ENCODE measurements at places on chromosomes 3 and 15.

- DNase-seq = no peak
These were observed 779.5 kb downstream of the ROBO1 start for GRCh38 chr3:78988324-78988723.

DNA sequence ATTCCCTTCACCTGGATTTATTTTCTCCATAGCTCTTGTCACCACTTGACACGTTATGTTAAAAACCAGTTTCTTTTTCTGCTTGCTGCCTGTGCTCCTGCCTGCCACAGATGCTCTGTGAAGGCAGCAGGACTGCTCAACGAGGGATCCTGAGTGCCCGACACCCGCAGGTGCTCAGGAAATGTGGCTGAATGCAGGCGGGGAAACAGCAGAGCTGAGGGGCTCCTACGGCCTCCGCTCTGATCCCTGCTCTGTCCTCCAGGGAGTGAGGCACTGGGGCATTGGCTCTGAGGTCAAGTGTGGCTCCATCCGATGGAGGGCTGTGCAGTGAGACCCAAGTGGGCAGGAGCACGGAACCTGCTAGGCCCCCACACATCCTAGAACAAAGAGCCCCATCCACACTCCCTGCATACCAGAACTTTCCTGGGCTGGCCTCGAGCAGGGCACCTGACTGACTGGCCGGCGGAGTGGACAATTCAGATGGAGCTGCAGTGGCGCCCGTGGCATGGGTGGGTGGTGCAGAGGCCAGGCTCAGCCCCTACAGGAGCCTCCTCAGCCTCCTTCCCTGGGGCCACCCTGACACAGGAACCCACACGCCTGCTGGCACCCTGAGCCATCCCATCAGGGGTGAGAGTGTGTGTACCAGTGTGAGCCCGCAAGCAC is 27.9 kb downstream of the IQSEC1 start:
- DNase-seq = no peak

GRCh38 chr15:63573533-63573932 is 23.7 kb upstream of the FBXL22 start:
- no peak for DNase-seq

DNA sequence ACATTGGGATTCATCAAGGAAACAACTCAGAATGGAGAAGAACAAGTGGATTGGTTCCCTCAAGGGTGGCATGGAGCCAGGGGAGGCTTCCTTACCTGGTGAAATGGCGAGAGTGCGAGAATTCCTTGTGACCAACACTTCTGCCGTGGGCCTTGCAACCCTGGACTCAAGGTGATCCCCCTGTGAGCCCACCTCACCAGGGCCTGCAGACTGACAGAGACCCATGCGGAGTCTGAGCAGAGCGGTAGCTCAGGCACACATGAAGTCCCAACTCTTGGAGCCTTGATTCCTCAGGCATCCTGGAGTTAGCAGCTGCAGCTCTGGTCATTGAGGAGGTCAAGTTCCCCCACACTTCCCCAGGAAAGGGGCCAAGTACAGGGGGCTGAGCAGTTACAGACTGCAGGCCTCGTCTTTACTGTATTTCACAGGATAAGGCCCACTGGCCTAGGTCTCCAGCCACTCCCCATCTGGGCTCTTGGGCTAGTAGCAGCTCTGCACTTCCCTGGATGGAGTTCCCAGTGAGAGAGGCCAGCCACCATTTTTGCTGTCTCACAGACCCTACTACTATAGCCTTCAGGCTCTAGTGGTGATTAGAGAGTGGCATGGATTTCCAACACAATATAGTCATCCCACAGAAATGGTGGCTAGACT is 269.5 kb upstream of the DCBLD2 start:
- no peak for DNase-seq

DNA sequence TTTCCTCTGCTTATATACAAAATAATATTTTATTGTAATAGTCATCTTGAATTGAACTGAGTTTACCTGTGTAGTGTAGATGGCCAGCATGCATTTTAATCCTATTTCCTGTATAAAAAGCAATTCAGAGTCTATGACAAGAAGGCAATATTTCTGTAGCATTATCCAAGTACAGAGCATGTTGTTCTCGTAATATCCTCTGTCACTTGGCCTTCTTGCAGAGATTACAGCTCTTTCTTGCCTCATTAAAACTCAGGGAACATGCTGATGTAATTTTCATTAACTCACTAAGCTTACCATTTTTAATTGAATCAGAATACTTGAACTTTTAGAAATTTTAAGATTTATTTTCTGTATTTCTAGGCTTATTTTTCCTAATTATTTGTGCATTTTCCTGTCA is 203.3 kb upstream of the AGTR1 start:
- DNase-seq = no peak

DNA sequence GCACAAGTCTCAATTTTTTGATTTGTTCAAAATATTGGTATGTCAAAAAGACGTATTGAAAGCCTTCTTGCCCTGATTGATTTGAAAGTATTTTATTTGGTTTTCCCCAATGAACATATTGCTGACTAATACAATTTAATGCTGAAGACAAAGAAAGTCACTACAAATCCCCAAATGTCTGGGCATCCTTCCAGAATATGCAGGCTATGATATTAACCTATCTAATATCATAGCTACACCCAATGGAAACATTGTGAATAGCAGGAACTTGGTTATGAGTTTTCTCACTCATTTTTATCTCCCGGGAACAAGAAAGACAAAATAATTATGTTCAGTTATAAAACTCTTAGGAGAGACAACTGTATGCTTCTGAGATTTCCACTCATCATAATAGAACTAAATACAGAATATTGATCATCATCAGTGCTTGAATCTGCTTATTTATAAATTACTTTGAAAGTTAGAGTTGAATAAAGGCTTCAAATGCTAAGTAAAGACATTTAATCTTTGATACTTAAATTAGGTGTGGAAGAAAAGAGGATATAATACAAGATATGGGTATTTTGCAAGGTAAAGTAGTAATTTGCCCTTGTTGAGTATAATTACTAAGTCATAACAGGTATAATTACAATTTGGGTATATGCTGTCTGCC is 483.9 kb downstream of the RBMS3 start:
- no peak for DNase-seq

DNA sequence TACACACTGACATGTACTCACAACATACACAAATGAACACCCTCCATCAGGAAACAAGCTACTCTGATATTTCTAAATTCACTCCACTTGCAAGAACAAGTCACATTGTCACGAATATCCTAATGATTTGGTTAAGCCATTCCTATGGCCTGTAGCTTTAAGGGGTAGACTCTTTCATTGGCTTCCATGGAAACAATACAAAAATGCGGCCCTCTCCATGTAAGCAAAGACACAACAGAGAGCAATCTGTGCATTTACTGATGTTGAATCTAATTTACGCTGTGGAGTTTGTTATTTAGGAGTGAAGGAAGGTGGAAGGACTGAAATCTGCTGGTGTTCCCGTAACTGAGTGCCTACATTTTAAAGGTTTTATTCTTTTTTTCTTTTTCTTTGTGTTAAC is 114.5 kb downstream of the FMN1 start:
- no peak for DNase-seq

- no peak for DNase-seq
These were observed 44.6 kb downstream of the GASK1A start for GRCh38 chr3:43023746-43024145.

DNA sequence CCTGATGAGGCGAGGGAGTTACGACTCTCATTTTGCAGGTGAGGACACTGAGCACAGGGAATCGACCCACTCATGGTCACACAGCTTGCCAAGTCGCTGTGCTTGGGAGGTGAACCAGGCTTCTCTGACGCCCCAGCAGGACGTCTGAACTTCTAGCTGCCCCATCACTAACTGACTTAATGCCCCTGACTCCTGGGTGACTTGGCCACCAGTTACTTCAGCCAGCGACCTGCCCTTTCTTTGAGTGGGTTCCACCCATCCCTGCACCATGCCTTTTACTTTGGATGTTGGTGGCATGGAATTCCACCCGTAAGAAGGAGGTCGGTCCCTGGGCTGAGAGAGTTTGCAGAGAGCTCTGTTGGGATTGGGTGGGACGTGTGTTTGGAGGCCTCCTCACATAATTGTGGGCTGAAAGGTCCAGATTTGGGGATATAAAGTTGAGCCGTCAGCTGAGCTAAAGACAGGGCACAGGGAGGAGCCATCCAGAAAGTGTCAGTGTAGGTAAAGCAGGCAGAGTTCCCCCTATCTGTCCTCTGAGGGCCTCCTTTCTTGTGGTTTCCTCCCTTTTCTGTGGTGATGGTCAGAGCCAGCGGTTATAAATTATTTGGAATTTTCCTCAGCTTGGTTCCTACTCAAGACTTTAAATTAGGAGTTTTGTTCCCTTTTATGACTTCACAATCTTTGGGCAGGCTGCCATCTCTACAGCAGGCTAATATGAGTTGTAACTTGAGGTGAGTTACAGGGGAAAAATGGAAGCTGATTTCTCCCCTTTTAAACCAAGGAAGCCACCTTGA is 55.0 kb downstream of the FLNB start:
- no peak for DNase-seq

DNA sequence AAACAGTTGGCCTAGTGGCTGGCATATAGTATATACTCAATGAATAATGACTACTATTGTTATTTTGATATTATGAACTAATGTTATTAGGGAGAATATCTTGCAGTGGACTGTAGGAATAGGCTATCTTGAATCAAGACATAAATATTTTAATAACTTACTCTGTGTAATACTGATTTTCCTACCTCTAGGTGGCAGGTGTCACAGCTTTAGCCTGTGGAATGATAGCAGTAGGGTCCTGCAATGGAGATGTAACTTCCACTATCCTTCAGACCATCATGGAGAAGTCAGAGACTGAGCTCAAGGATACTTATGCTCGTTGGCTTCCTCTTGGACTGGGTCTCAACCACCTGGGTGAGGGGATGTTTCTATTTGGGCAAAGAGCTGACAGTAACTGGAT is 6.5 kb downstream of the PSMD2 start:
- DNase-seq = no peak

GRCh38 chr3:127427666-127428065 is 139.8 kb upstream of the PRR20G start:
- DNase-seq = no peak

- no peak for DNase-seq
These were observed 220.2 kb upstream of the LRTM1 start for GRCh38 chr3:55147856-55148720.

Measured in activated CD8-positive, alpha-beta memory T cell treated with anti-CD3 and anti-CD28 coated beads, Interleukin-2, amount 50 U/mL, for 4 hours (primary cell).